ENCODE measurements at places on chromosomes 7 and 10. TPM values are rescaled to one million over a fixed set of nuclear protein-coding genes. Genes with fewer than 3 reads are reported as not detected.

GRCh38 chr7:140694592-140694991 lies 1.9 kb upstream of the NDUFB2 start:
- no peak overlapping the region for H3K27ac ChIP-seq
- H3K36me3 ChIP-seq, result peaks cover 5% of the 10 kb centered on the region
- peaks cover 5% of the 10 kb centered on the region for H3K4me1 ChIP-seq
- H3K4me3 ChIP-seq, result no peak overlapping the region
- no peak for DNase-seq

GRCh38 chr10:57015595-57016318 lies 654.7 kb upstream of the ZWINT start:
- H3K36me3 ChIP-seq, result no peaks in the 10 kb centered on the region
- peak; percentile 19 for DNase-seq
- no peak overlapping the region for H3K4me3 ChIP-seq
- no peak overlapping the region for H3K27ac ChIP-seq
- H3K4me1 ChIP-seq, result no peaks in the 10 kb centered on the region
- H3K27me3 ChIP-seq, result no peaks in the 10 kb centered on the region

IL6 gene
- not detected for total RNA-seq

GRCh38 chr10:101961591-101962498 lies 94.1 kb downstream of the ARMH3 start:
- H3K4me3 ChIP-seq, result no peak overlapping the region
- H3K36me3 ChIP-seq, result no peaks in the 10 kb centered on the region
- H3K27ac ChIP-seq, result no peak overlapping the region
- no peak for DNase-seq
- peaks cover 3% of the 10 kb centered on the region for H3K4me1 ChIP-seq

DNA sequence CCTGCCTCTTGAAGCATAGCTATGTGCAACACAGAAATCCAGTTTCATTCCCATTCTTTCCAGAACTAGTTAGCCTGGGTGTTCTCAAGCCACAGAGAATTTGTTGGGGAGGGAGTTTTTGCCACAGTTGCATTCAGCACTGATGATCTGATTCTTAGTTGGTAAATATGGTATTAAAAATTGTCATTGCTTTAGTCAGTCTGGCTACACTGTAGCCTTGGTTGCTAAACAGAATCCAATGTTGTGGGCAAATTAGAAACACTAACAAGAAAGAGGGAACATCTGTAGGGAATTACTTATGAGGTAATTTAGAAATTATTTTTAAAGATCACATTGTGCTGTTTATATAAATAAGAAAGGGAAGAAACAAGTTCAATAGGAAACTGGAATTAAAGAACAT lies 57.0 kb upstream of the CC2D2B start:
- H3K4me3 ChIP-seq, result no peak overlapping the region
- no peak overlapping the region for H3K27ac ChIP-seq
- DNase-seq, result no peak
- no peaks in the 10 kb centered on the region for H3K36me3 ChIP-seq
- H3K4me1 ChIP-seq, result no peaks in the 10 kb centered on the region
- no peaks in the 10 kb centered on the region for H3K27me3 ChIP-seq

DNA sequence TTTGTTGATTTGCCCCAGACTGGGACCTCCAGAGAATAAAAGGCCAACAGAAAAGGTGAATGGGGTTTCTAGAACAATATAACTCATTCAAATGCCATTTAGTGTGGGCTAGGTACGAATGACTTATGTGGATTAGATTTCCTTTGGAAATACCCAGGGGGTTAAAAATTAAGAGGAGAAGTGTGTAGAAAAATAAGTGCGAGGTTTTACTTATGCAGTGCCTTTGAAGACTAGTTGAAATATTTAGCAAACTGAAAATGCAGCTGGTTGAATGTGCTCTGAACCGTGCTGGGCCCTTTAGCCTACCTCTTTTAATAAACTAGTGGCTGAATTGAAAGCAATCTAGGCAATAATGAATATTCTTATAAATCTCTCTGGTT lies 180.6 kb downstream of the LRMDA start:
- no peak overlapping the region for H3K4me3 ChIP-seq

- peak; percentile 93 for DNase-seq
- no peaks in the 10 kb centered on the region for H3K4me1 ChIP-seq
- H3K27me3 ChIP-seq, result no peaks in the 10 kb centered on the region
- H3K27ac ChIP-seq, result peak within 1 kb of the TSS; percentile 72
- peak within 1 kb of the TSS; percentile 55 for H3K4me3 ChIP-seq
- H3K36me3 ChIP-seq, result no peaks in the 10 kb centered on the region
Observed at GRCh38 chr7:97872025-97872669, at the start of gene ASNS. Gene ASNS (minus strand): TSS chr7:97872408. CDS start chr7:97869156, 3,252 bp downstream.

DNA sequence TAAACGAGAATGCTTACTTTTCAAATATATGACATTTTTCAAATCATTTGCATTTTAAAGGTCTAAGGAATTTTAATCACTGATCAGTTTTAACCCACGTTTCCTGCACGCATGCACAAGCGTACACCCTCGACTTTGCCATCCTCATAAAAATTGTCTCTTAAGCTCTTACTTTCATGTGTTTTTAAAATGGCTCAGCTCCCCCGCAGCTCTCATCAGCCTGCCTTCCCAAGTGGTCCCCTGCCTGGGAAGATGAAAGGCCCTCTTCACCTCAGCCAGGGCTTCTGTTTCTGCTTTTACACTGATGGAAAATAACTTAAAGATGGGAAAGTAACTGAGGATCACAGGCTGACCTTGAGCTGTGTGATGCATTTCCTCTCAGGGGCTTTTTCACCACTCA lies 131.6 kb upstream of the LSM8 start:
- DNase-seq, result no peak
- H3K36me3 ChIP-seq, result no peaks in the 10 kb centered on the region
- H3K27me3 ChIP-seq, result no peaks in the 10 kb centered on the region
- H3K4me1 ChIP-seq, result no peaks in the 10 kb centered on the region
- H3K4me3 ChIP-seq, result no peak overlapping the region

DNA sequence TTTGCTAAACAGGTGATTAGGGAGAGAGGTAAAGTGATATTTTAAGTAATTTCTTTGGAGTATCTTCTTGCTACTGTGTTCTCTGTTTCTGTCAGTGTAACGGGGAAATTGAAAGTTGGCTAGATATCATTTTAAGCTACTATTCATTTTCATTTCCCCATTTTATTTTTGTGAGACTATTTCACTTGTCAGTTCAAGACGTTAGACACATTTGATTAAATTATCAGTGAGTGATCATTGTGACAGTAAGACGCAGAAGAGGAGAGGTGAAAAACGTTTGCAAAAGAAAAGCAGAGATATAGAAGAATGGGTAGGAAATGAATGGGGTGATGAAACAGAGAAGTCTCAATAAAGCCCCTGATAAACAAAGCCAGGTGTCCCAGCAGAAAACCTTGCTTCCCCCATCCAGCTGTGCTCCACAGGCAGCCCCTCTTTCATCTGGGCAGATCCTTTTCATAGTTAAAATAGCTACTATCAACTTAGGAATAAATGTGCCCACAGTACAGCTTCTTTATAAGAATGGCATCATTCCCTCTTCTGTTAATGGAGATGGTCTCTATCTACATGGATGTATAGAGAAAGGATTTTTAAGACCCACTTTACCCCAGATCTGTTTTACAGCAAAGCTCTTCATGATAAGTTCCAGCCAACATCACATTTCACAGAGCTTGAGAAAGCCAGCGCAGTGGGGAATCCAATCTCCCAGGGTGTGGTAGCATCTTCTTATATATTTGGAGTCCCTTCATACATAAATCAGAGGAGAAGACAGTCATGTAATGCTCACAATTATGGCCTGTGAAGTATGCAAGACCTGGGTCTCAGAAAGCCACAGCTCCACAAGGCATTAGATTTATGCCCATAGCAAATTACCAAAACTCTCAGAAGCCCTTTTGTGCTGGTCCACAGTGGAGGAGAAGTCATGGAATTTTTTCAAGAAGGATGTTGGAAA lies 138.1 kb upstream of the ITGB1 start:
- no peaks in the 10 kb centered on the region for H3K36me3 ChIP-seq
- no peak overlapping the region for H3K4me3 ChIP-seq
- H3K27me3 ChIP-seq, result no peaks in the 10 kb centered on the region
- no peak for DNase-seq

AKR1C3 gene
- 12.8 TPM for total RNA-seq

FGFR2 gene
- 78.5 TPM for total RNA-seq

- H3K4me1 ChIP-seq, result no peaks in the 10 kb centered on the region
Observed at GRCh38 chr7:23971031-23971430, 261.0 kb downstream of the STK31 start.

CALD1 gene
- 314 TPM for total RNA-seq

DNA sequence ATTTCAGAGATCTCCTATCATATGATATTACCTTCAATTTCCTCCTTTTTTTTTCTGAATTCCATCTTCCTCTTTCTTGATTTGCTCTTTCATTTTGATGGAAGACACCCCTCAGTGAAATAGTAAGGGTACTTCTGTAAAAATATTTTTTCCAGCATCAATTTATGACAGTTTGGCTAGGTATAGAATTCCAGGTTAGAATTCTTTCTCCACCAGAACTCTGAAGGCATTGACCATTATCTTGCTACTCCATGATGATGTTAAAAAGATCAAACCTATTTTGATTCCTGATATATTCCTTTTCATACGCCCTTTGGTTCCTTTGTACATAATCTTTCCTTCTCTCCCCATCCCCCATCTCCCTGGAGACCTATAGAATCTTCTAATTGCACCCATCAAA lies 48.4 kb downstream of the MTPAP start:
- no peaks in the 10 kb centered on the region for H3K27me3 ChIP-seq
- H3K27ac ChIP-seq, result no peak overlapping the region
- no peak overlapping the region for H3K4me3 ChIP-seq
- no peak for DNase-seq

DNA sequence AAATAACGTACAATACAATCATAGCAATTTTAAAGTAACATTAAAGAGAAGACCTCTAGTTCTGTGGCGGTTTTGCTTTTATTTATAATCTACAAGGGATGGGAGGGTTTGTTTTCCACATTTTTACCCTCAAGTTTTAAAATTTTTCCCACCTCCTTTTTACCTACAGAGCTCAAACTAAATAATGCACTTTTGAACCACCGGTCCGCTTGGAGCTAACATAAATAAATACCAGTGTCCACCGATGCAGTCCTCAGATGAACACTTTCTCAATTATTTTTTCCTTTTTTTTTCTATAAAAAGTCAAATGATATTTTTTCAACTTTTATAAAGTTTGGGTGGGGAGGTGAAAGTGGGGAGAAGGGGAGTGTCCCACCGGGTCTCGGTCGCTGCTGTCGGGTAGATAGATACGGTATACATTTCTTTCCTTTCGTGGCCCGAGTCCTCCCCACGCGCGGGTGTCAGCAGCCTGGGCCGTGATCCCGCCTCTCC lies 3.3 kb downstream of the ZNF503 start:
- peaks cover 14% of the 10 kb centered on the region for H3K36me3 ChIP-seq
- peak overlapping the region; percentile 99 for H3K27ac ChIP-seq

GRCh38 chr7:70621954-70622600 lies 509.9 kb upstream of the GALNT17 start:
- H3K27ac ChIP-seq, result no peak overlapping the region
- DNase-seq, result no peak
- no peaks in the 10 kb centered on the region for H3K4me1 ChIP-seq

GRCh38 chr7:41955893-41956675 lies 253.2 kb upstream of the INHBA start:
- peak; percentile 96 for DNase-seq
- H3K4me1 ChIP-seq, result peaks cover 12% of the 10 kb centered on the region
- H3K27me3 ChIP-seq, result no peaks in the 10 kb centered on the region

DNA sequence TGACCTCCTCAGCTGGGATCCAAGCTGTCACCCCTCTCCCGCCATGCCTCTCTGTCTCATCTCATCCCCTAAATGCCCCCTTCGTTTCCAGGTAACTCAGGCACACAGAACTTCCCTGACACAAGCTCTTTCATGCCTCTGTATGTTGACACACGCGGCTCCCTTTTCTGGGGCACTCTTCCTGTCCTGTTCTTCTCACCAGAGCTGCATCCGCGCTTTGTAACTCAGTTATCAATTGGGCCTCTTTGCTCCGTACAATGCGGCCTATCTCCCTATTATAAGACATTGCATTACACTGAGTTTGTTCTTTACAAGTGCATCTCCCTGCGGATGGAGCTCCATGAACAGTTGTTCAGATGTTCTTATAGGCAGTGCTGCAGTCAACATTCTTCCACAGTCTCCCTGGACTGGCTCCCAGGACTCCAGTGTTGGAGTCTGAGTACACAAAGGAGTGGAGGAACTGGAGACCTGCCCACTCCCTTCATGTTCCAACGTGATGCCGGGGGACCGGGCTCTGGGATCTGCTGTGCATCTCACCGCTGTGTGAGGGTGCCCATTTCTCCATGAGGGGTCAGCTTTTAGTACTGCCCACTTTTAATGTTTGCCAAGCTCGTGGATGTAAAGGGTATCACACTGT lies 56.9 kb upstream of the TNS3 start:
- no peaks in the 10 kb centered on the region for H3K36me3 ChIP-seq
- H3K4me3 ChIP-seq, result no peak overlapping the region
- DNase-seq, result peak; percentile 91
- no peak overlapping the region for H3K27ac ChIP-seq
- H3K4me1 ChIP-seq, result no peaks in the 10 kb centered on the region

DNA sequence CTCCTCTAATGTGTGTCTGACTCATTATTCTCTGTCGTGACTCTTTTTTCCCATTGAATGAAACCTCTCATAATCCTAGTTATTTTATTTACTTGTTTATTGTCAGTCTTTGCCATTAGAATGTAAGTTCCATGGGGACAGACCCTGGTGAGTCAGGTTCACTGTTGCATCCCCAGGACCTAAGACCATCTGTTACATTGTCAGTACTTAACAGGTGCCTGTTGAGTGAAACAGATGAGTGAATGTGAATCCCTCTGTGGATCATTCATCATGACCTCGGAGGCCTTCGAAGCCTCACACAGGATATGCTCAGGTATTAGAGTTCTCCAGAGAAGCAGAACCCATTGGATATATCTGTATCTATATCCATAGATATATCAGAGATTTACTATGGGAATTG lies 120.1 kb downstream of the PFKFB3 start:
- H3K27me3 ChIP-seq, result no peaks in the 10 kb centered on the region
- no peak for DNase-seq
- H3K4me1 ChIP-seq, result no peaks in the 10 kb centered on the region
- no peak overlapping the region for H3K4me3 ChIP-seq
- H3K36me3 ChIP-seq, result no peaks in the 10 kb centered on the region

GRCh38 chr7:74364061-74364460 lies 74.9 kb downstream of the CLIP2 start:
- H3K4me1 ChIP-seq, result no peaks in the 10 kb centered on the region
- H3K27ac ChIP-seq, result no peak overlapping the region
- H3K27me3 ChIP-seq, result no peaks in the 10 kb centered on the region
- DNase-seq, result no peak

DNA sequence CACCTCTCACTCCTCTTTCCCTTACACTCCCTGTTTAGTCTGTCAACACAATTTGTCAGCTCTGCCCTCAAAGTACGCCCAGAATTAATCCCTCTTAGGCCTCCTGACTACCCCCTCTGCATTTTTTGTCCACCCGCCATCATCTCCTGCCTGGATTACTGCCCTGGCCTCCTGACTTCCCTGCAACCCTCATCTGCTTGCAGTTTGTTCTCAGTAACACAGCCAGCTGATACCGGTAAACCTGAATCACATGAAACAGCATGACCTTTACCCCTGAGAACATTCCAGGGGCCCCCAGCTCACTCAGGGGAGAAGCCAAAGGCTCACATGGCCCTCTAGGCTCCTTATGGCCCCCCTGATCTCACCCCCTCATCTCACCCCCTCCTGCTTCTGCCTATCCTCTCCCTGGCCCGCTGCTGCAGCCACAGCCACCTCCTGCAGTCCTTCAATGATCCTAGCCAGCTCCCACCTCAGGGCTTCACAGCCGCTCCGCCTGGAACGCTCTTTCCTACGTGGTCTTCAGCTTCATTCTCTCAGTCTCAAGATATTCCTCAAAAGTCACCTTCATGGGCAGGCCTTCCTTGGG lies 8.9 kb downstream of the C10orf53 start:
- no peak for DNase-seq
- no peak overlapping the region for H3K4me3 ChIP-seq
- H3K4me1 ChIP-seq, result no peaks in the 10 kb centered on the region
- H3K27ac ChIP-seq, result no peak overlapping the region

IFIT2 gene
- 4.1 TPM for total RNA-seq

Measured in prostate gland (tissue), 2 donors.